Hematopoietic multipotent progenitor cell treated with erythropoietin and hydrocortisone succinate and interleukin-3 and kit ligand, for 15 days (in vitro differentiated cells): ENCODE measurements at places on chromosomes 1 and 21.

DNA sequence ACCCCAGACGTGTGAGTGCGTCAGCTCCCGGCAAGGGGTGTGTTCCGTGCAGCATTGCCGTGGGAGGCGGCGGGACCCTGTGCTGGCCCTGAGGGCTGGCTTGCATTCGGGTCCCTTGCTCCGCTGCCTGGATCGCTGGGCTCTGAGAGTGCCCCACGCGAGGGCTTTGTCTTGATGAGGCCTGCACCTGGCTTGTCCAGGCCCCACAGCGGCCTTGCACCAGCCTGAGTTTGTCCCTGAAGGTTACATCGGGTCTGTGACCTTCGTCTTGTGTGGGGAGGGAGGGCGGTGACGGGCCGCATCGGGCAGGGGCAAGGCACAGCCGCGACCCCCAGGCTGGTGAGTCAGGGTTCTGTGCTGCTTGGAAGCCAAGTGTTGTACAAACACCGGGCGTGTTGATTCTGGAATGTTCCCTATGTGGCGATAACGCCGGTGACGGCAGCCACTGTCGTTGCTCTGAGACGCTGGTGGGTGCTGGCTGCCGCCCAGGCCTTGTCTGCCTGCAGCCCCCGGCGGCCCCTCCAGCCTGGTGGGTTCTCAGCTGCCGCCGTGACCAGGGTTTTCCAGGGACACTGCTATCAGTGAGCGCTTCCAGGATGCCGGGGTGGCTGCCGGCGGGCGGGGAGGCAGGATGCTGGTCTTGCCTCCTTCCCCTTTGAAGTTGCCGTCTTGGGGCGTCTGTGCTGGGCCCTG lies 42.9 kb downstream of the SLX9 start:
- no peak for DNase-seq

- DNase-seq = no peak
These were observed 144.9 kb upstream of the POU3F1 start for GRCh38 chr1:38191461-38191860.

- DNase-seq = no peak
These were observed 2.8 kb downstream of the IFI16 start for GRCh38 chr1:159012495-159012894.

DNA sequence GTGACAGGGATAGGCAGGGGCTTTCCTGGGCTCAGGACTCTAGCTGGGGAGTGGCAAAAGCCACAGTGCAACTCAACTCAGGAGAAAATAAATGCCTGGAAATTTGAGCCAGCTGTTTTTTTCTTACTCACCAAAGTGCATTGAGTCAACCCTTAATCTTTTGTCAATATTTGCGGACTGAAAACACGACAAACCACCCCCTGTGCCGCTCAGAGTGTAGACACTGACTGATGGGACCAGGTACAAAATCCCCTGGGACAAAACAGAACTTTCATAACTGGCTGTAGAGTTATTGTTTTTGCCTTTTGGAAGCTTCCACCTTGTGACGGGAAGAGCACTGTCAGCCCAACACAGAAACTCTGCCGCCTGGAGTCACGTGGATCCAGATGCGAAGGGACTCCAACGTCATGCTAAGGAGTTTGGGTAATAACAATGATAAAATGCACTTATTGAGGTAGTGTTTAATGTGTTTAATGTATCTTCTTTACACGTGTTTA lies 164.6 kb downstream of the PLPP3 start:
- DNase-seq = no peak

- no peak for DNase-seq
These were observed 9.2 kb downstream of the GCSAML start for GRCh38 chr1:247557926-247558674.

DNA sequence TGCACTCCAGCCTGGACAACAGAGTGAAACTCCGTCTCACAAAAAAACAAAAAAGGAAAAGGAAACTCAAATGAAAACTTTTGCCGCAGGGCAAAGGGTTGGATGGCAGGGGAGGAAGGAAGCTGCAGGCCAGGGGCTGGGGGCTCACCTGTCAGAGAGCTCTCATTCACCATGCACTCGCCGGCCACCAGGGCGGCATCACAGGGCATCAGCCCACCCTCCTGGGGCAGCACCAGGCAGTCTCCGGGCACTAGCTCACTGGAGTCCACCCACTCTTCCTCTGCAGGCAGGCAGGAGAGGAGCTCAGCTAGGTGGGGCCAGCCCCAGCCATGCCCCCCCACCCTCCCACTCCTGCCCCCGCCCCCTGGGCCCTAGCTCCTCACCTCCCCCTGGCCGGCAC lies 11.9 kb downstream of the ATP13A2 start:
- DNase-seq = no peak

DNA sequence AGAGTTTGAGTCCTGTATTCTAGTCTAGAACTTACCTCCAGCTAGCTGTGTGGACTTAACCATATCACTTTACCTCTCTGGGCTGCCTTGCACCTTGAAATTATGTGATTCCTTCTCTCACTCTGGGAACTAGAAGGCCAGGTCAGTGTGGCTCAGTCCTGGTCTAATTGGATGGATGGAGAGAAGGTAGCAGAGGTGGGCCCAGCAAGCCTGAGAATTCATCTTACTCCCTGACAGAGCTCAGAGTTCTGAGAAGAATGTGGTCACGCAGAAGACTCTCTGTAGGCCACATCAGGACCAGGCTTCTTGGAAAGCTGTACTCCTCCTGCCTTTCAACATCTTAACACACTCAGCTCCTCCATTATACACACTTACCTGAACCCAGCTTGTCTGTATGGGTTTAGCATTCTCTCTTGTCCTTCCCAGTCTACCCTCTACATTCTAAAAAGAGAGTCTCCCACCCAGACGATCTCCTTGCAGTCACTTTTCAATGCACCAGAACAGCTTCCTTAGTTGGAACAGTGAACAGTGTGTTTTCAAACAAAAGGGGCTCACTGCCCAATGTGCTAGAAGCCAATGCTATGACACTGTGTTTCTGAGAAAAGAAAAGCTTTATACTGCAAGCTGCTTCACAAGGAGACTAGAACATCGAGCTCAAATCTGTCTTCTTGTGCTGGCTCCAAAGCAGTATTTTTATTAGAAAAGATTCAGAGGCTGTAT lies 60.5 kb downstream of the CAPN9 start:
- DNase-seq = no peak

- peak; percentile 18 for DNase-seq
These were observed 10.5 kb upstream of the MDM4 start for GRCh38 chr1:204505674-204506200.

GRCh38 chr1:183590244-183591191 lies at the start of gene NCF2:
NCF2 (minus strand) TSS chr1:183590459; CDS start chr1:183590329, 130 bp downstream.
- DNase-seq = no peak

DNA sequence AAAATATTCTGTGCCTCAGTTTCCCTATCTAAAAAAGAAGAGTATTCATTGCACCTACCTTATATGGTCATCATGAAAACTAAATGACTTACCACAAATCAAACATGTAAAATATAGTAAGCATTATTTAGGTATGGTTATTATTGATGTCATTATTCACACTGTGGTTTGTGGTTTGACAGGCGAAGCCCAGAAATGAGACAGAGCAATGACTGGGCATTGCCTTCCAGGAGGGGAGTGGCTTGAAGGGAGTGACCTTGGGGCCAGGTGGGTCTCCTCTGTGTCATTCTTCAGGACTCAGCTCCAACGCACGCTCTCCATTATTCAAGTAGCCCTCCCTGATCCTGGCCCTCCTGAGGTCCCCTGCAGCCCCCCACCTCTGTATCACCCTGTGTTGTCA lies 133.7 kb downstream of the DMRTA2 start:
- no peak for DNase-seq

GRCh38 chr1:64187646-64188045 lies 15.8 kb upstream of the UBE2U start:
- no peak for DNase-seq

DNA sequence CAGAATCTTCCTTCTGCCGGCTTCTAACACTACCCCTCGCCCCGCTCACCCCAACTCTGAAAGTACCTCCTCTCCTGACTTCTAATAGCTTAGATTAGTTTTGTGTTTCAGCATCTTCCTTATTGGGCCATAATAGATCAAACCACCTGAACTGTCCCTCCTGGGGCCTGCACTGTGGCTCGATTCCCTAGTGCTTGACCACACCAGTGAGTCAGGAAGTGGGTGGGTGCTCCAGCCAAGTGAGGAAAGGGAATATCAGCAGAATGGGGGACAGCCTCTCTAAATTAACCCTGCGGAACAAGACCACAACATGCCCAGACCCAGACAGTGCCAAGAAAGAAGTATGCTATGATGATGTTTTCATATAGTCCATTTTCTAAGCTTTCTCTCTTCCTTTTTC lies 8.5 kb downstream of the SERTAD4 start:
- no peak for DNase-seq

DNA sequence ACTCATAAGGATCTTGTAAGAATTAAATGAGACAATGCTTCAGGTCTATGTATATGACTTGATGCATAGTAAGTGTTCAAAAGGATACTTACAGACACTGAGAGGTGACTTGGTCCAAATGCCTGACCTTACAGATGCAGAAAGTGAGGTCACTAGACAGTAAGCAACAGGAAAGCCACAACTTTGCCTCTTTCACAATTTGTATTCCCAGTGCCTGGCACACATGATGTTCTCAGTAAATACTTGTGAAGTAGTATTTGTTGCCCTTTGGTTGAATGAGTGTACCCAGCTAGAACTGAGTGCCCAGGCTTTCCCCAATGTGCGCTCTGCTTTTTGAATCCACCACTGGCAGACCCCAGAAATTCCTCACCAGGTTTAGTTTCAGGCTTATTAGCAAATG lies 105.1 kb downstream of the BEND5 start:
- no peak for DNase-seq

DNA sequence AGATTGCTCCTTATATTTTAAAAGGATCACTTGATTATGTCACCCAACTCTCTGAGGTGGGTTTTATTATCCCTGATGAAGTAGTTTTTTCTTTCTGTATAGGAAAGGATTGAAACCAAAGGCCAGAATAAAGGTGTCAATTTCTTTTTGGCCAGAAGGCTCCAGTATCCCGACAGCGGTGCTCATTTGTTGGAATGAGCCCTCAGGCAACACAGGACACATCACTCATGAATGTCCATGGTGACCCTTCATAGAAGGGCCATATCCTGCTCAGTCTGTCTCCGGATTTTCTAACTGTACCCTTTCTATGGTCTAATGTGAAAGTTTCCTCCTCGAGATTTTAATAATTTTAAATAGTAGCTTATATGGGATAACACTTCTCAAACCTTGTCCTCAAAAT lies 171.3 kb upstream of the USP24 start:
- DNase-seq = no peak

- no peak for DNase-seq
These were observed 4.3 kb downstream of the A3GALT2 start for GRCh38 chr1:33316601-33317000.

- no peak for DNase-seq
These were observed 38.2 kb downstream of the SLC9A1 start for GRCh38 chr1:27116697-27117096.

DNA sequence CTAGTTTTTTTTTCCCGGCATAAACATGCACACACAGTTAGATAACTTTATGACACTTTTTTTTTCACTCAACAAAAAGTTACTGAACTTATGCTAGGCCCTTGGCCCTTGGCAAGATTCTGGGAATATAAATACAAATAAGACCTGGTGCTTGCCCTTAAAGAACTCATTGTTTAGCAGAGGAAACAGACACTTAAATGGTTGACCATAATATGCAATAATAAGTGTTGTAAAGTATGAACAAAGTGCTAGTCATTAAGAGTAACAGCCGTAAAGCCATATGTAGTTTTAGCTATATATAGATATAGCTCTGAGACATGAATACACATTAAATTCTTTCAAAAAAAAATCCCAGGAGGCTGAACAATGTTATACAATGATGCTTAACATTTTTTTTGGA lies 198.3 kb downstream of the CYYR1 start:
- DNase-seq = no peak

- DNase-seq = no peak
These were observed 1.4 kb upstream of the SRRM1 start for GRCh38 chr1:24641646-24642151.

DNA sequence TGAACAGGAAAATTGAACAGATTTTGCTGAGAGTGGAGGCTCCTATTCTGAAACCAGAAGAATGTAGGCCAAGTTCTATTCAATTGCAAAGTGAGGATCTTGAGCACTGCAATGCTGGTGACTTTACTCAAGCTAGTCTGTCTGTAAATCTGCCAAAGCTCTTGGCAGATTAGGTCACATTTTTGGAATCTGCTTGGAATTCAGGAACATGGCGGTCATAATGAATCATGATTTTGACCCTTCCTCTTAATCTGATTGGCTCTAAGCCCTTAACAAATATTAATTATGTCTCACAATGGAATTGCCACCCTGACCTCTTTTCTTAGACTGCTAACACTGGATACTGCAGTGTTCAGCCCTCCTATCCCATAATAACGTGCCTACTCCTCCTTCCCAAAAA lies 7.2 kb upstream of the GNG12 start:
- no peak for DNase-seq

GRCh38 chr1:150863724-150864123 lies 12.7 kb downstream of the ARNT start:
- peak; percentile 29 for DNase-seq

DNA sequence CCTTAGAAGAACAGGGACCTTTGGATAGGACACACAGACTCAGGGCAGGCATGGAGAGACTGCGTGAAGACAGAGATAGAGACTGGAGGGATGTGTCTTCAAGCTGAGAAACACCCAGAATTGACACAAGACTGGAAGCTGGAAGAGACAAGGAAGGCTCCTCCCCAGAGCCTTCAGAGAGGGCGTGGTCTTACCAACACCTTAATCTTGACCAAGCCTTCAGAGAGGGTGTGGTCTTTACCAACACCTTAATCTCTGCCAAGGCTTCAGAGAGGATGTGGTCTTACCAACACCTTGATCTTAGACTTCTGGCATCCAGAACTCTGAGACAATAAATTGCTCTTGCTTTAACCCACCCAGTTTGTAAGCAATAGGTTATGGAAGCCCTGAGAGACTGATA lies 481.4 kb upstream of the VAMP3 start:
- DNase-seq = no peak

GRCh38 chr21:33976082-33977016 lies 60.7 kb upstream of the ATP5PO start:
- no peak for DNase-seq
